ENCODE measurements at places on chromosomes 1 and 21.

DNA sequence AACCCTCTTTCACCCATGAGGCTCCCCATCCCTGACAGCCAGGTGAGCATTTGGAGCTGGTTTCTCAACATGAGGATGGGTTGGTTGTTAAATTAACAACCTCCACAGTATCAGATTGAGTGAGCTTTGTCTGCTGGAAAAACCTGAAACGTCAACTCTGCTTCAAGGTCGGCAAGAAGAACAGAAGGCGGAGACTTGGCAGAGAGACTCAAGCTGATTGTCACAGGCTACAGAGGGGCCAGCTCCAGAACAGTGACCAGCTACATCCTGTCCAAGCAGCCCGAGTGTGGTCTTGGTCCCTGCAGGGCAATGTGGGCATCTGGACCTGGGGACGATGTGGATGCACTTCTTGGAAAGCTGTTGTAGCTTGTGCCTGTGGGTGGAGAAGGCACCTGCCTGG lies 36.6 kb upstream of the TMEM51 start:
- no peak for DNase-seq

- no peak for DNase-seq
These were observed 2.1 kb upstream of the SSX2IP start for GRCh38 chr1:84692391-84692790.

DNA sequence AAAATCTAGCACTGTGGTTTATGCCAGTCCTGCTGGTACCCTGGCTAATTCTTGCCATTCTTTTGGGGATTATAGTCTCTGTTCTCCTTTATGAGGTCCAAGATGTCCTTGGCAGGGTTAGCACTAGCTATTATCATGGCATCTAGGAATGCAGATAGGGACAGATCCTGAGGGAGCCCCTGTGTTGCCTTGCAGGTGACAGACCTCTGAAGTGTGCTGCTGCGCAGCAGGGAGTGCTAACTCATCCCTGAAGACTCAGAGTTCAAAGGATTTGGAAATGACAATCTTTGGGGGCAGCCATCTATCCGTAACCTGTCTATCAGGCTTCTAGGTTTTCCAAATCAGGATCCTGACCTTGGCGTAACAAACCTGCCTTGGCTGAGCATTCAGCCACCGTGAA lies 16.3 kb downstream of the ZFYVE9 start:
- DNase-seq: no peak

DNA sequence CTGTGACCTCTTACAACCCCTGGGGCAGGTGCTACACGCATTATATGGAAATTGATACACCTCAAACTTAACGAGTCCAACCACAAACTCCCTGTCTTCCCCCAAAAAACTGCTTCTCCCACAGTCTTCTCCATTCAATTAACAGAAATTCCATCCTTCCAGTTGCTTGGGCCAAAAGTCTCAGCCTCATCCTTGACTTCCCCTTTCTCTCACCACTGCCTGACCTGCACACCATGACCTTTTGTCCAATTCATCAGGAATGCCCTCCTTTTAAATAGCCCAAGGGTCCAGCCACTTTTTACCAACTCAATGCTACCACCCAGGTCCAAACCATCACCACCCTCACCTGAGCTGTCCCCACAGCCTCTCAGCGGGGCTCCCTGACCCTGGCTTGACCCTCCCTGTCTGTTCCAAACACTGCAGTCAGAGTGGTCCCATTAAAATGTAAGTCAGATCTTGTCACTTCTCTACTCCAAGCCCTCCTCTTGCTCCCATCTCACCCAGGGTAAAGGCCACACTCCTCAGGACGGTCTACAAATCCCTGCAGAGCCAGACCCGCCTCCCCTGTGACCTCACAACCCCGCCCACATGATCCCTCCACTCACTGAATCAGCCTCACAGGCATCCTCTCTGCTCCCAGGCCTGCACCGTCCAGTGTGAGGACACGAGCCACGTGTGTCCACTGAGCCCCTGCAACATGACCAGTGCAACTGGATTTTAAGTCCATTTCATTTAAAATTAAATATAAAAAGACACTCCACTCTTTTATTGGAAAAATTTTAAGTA lies 18.5 kb downstream of the KCNN3 start:
- DNase-seq: no peak

- DNase-seq: no peak
These were observed 19.4 kb upstream of the BSDC1 start for GRCh38 chr1:32413507-32414185.

GRCh38 chr21:36811762-36812161 lies 112.8 kb downstream of the SIM2 start:
- DNase-seq: no peak

GRCh38 chr1:183841550-183841949 lies 36.6 kb downstream of the RGL1 start:
- no peak for DNase-seq

DNA sequence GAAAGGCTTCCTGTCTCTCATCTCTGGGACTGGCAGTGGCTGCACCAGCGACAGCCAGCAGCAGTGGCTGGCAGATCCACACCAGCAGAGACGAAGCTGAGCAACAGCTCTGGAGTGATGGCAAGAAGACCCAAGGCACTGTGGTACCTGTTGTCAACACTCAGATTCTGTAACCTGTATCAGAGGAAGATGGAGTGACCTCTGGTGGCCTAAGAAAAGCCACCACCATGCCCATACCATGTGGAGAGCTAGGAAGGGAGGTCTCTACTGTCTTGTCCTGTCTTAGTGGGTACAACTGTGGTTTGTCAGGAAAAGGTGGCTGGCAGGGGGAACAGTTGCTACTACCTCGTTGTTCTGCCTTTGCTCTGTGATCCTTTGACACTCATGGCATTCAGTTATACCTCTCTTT lies 22.5 kb upstream of the RHBDL2 start:
- DNase-seq: no peak

- no peak for DNase-seq
These were observed at the start of gene IL20 for GRCh38 chr1:206864939-206865671. Gene IL20 (plus strand): TSS chr1:206865623. CDS start chr1:206865853, 230 bp downstream.

GRCh38 chr1:56357927-56358690 lies 221.3 kb downstream of the PLPP3 start:
- DNase-seq: no peak

DNA sequence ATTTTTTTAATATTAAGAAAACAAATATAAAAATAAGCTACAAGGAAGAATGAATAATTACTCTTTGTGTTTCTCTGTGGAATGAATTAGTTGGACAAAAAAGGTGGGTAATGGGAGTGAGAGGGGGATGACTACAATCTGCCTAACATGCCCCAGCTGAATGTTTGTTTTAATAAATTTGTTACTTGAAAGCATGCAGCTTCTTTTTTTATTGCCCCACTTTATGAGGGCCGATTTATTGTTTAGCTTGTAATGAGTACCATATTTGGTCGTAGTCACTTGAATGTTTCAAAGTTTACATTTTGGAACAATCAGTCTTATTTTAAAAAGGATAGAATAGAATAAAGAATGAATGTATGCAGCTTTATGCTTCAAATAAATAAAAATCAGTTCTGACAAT lies 197.4 kb downstream of the LBR start:
- DNase-seq: no peak

DNA sequence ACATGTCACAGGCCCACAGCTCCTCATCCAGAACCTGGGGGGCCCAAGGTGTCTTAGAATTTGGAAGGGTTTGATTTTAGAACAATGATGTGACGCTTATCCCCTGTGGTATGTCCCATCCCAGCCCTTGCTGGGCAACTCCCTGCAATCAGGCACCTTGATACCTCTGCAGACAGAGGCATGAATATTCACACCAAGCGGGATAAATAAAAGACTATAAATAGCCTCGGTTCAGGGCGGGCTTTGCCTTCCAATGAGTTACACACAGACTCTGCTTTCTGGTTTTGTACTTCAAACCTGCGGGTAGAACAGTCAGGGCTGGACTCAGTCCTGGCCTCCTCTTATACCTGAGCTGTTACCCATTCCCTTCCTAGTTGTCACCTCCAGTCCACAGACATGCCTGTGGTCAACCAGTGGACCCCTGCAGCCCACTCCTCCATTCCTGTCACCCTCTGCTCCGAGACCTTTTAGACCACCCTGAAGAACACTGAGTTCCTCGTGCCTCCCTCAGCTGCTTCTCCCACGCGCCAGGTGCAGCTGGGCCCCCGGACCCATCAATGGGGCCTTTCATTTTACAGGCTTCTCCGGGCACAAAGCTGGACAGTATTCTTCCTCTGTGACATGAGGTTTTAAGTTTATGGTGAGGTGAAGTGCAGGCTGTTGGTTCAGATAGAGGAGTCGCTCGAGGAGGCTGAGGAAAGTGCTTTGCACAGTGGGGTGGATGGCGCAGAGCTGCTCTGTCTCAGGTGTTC lies 120.1 kb upstream of the TNR start:
- no peak for DNase-seq

DNA sequence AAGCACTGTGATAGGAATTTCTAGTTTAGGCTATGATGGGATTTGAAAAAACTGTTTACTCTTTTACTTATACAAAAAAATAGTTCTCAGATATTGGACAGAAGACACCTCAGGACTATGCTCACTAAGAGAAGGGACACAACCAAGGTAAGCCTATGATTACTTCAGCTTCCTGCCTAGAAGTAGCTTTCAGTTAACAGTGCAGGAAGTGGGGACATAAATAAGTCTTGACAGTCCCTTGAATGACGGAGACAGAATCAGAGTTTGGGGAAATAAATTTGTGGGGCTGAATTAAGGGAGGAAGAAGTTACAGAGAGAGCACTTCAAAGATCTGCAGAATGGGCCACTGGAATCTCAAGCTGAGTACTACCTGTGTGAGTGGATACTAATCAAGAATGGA lies 53.8 kb upstream of the OLFM3 start:
- DNase-seq: no peak

- DNase-seq: no peak
These were observed 182.0 kb upstream of the C1orf87 start for GRCh38 chr1:60255565-60255964.

DNA sequence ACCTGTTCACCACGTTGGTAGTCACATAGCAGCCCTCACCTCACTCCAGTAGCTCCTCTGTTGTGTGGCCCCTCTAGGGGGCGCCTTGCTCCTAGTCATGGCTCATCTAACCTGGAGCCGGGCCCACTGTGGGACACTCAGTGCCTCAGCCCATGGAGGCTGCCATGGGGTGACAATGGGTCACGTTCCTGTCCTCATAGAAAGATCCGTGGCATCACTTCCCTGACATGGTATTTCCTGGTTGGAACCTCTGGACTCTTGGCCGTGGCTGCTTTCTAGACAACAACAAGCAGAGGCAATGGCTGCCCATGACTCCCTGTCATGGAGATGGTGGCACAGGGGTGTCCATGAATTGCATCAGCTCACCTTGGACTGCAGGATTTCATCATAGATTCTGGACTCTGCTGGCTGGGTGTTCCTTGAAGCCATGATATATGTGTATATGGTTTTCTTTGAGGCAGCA lies 27.5 kb upstream of the SLAMF6 start:
- no peak for DNase-seq

- DNase-seq: no peak
These were observed 731.4 kb downstream of the LTN1 start for GRCh38 chr21:28261298-28261697.

DNA sequence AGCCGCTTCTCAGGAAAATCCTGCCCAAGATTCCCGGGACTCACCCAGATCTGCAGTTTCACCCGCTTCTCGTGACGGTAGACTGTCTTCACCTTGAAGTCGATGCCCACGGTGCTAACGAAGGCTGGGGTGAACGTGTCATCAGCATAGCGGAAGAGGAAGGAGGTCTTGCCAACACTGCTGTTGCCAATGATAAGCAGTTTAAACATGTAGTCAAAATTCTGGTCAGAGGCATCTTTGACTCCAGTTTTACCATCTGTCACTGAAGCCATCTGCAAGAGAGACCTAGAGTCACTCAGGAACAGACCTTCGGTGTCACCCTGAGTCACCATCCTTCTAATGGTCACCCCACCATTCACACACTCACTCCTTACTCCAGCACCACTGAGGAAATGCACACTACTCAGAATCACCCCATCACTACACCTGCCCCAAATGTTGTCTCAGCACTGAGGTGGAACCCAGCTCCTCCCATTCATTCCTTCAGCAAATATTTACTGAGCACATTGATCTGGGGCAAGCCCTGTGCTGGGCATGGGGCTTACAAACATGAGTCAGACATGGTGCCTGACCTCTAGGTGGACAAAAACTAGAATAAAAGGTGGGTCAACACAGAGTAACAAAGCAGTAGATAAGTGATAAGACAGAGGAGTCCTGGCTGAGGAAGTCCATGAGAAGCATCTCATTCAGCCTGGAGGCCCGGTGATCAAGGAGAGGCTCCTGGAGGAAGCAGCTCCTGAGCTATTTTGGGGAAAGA lies 13.5 kb downstream of the RAB3B start:
- DNase-seq: no peak

DNA sequence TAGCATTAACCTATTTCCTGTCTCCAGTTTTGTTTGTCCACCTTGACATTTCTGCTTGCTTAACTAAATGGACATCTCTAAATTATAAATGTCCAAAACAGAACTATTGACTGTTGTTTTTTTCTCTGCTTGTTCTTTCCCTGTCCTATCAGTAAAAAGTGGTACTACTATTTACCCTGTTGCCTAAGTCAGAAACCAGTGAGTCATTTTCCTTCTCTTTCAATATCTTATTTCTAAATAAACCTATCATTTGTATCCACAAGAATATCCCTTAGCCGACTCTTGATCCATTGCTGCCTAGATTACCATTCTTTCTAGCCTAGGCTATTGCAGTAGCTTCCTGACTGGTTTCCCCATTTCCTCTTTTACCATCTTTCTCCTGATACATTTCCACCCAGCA lies 22.5 kb downstream of the MIER1 start:
- DNase-seq: no peak

DNA sequence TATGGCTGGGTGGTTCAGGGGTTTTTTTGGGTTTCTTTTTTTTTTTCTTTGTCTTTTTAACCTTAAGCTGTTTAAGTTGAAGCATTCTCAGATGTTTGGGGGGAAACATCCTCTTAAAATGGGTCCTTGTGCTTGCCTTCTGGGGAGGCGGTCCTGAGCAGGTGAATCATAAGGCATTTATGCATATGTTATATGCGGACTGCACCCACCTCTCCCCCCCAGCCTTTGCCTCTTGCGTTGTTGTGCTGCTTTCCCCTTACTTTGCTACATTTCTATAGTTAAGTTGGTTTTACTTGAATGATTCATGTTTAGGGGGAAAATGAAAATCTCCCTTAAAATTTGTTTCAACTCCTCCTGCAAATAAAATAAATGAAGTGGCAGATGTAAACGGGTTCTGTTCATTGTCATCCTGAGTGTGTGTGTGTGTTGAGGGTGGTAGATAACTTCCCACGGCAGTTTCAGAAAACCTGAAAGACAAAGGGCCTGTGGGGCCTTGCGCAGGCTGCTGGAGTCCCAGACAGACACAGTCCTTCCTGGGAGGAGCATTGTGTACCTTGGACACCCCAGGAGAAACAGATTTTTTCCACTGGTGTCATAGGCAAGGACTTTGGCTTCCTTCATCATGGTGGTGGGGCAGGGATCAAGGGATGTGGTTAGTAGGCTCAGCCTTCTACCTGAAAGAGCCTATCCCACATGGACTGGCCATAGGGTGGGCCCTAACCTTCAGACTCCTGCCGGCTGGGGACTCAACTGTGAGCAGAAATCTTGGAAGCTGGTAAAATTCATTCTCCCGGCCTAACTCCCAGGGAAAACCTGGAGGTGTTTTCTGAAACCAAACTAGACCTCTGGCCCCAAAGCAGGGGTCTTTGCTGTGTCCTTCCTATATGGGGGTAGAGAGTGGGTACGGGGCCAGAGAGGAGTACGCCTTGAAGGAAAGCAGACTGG lies 926 bp upstream of the SH3D21 start:
- DNase-seq: no peak

Measured in GM04503 (cell line).